ENCODE measurements at places on chromosomes 6 and 20. TPM values are rescaled to one million over a fixed set of nuclear protein-coding genes. Genes with fewer than 3 reads are reported as not detected.

The RNF39 gene
- not detected for total RNA-seq

The GPR63 gene
- 2.9 TPM for total RNA-seq

The LPA gene
- total RNA-seq = 0.02 TPM

The GRM4 gene
- not detected for total RNA-seq

The PRND gene
- not detected for total RNA-seq

The TNNC2 gene
- total RNA-seq = not detected

The MTFR2 gene
- total RNA-seq = 14.5 TPM

The RAB23 gene
- total RNA-seq = 2.7 TPM

The MYCT1 gene
- total RNA-seq = not detected

The CDH22 gene
- total RNA-seq = not detected

The BAG2 gene
- 8.8 TPM for total RNA-seq

The DCBLD1 gene
- total RNA-seq = 3.8 TPM

The PKIB gene
- 0.49 TPM for total RNA-seq

The ZBTB46 gene
- total RNA-seq = 0.54 TPM

The SIRPG gene
- total RNA-seq = 70.7 TPM

The KATNA1 gene
- 22.4 TPM for total RNA-seq

The TEAD3 gene
- 0.17 TPM for total RNA-seq

The MRPS10 gene
- 34.6 TPM for total RNA-seq

The SMIM26 gene
- total RNA-seq = 49.3 TPM

The SLC22A16 gene
- not detected for total RNA-seq

The EYS gene
- not detected for total RNA-seq

The PCMT1 gene
- 85.9 TPM for total RNA-seq

The DOK5 gene
- total RNA-seq = 3.1 TPM

The FUT9 gene
- total RNA-seq = not detected

The PXDC1 gene
- 0.32 TPM for total RNA-seq

The ARG1 gene
- total RNA-seq = not detected

The CBLN4 gene
- total RNA-seq = not detected

The PLTP gene
- 0.88 TPM for total RNA-seq

The MLN gene
- total RNA-seq = not detected

The SAPCD1 gene
- 12.8 TPM for total RNA-seq

The MATN4 gene
- total RNA-seq = 6.7 TPM

The ULBP2 gene
- total RNA-seq = 2.9 TPM

The ENPP5 gene
- total RNA-seq = not detected

The SCRT2 gene
- total RNA-seq = not detected

The PSMB9 gene
- 424 TPM for total RNA-seq

The PRSS16 gene
- total RNA-seq = 0.54 TPM

The SLC26A8 gene
- total RNA-seq = not detected

The TRIM27 gene
- total RNA-seq = 64.7 TPM

The CST4 gene
- not detected for total RNA-seq

The PSORS1C1 gene
- total RNA-seq = not detected
